ENCODE measurements at places on chromosomes 11 and 22.

- DNase-seq = no peak
Measured at GRCh38 chr11:71184421-71185210, 67.8 kb downstream of the SHANK2 start.

DNA sequence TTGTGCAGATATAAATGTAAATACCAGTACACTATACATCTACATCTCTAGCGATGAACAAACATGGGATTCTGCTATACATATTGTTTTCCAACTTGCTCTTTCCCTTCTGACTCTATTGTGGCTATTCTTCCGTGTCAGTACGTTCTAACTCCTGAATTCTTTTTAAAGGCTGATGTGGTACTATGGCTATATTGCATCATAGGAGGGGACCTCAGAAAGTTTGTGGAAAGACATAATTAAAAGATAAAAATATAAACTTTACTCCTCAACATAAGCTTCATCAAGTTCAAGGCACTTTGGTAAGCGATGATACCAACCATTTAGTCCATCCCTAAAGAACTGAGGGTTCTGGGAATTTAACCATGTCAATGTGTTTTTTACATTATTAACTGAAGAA is 72.8 kb downstream of the LDLRAD3 start:
- DNase-seq = no peak

- DNase-seq = no peak
Measured at GRCh38 chr11:68666849-68667248, 17.5 kb upstream of the GAL start.

DNA sequence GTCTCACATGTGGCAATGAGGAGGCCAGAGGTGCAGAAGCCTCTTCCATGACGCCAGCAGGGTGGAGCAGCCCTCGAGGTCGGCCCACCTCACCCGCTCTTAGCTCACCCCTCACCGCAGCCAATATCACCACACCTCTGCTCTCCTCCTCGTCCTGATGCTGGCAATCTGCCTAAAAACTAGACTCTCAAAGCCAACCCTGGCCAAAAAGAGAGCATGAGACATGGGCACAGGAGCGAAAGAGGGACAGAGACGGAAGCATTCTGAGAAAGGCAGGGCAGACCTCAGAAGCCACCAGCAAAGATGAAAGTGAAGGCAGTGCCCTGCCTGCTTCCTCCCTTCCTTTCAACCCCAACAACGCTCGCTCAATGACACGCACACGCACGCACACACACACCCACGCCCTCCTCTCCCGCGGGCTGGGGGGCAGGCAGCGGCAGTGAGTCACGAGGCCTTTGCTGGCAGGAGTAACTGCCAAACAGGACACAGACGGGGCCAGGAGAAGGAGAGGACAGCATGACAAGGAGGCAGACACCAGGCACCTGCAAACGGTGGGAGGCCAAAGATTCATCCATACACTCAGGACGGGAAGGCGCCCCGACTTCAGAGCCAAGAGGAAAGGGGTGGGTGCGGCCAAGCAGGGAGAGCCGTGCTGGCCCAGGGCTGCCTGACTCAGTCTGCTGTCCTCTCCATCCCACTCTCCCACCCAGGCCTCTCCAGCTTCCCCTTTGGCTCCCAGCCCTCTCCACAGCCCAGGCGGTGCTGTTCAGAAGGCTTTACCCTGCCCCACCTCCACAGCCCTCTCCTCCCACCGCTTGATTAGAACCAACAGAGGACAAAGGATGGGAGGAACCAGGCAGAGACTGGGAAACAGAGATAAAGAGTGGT is 11.4 kb downstream of the IGSF9B start:
- DNase-seq = peak; percentile 95

- DNase-seq = no peak
Measured at GRCh38 chr11:2325719-2326118, 23.9 kb downstream of the TSPAN32 start.

- DNase-seq = no peak
Measured at GRCh38 chr11:72631806-72632731, 42.2 kb downstream of the PDE2A start.

DNA sequence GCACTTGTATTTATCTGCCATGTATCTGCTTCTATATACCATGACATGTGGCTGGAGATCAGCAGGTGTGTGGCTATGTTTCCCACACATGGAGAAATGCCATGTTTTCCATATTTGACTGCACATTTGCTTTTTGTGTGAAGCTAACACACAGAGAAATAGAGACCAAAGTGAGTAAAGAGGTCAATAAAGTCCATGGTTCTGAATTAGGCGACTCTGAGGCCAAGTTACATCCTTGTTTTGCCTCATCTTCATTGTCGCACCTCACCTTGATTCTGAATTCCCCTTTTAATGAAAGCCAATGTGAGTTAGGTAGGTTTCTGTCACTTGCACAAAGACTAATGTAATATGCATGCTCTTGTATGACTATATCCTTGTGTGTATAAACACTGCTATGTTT is 194.1 kb downstream of the INSC start:
- DNase-seq = no peak

DNA sequence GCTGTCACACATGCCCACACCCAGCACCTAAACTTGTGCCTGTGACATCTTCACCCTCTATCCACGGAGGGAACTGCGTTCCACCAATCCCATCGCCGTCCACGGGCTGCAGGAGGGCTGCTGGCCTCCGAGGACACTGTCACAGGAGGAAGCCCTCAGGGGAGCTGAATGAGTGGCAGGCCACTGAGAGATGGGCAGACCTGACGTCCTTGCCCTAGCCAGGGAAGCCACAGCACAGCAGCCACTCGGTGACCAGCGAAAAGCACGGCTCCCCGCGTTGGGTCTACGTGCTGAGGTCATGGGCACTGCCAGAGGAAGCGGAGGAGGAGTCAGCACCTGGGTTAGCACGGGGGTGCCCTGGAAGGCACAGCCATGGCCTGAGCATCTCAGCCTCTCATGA is 50.5 kb downstream of the IGSF9B start:
- no peak for DNase-seq

DNA sequence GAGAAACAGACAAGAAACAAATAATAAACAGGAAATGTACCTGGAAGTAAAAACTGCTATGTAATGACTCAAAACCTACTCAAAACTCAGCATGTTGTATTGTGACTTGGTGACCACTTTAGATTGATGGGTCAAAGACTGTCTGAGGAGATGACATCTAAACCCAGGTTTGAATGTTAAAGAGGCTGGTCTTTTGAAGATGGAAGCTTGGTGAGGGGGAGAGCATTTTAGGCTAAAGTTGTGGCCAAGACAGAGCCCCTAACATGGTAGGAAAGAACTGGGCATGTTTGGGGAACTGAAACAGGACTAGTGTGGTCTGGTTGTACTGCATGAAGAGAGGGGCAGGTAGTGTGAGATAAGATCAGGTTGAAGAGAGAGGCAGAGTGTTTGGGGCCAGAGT is 85.3 kb upstream of the MYO18B start:
- DNase-seq = no peak

DNA sequence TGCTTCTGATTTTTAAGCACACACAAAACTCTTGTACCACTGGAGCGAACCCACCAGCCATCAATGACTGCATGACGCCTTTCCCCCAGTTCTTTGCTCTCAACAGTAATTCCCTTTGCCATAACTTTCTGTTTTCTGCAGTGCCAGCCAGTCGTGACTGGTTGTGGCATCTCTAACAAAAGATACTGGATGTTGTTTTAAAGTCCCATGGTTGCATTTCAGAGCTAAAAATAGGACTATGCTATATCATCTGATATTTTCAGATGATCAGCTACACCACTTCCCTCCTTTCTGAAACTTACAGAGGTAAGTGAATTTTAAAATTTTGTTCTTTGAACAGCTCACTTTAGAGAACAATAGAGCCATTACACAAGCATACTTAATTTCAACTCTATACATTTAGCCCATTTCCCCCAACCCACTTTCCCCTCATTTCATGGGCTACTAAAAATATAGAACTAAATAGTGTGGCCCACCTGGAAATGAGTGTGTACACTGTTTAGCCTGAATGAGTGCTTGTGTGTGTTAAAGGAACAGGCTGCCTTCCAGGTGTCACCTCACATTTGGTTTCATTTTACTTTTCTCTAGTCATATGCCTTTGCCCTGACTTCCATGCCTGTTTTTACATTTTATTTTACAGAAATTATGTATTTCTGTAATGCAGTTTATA is 136.9 kb upstream of the ZC3H12C start:
- no peak for DNase-seq

- DNase-seq = no peak
Measured at GRCh38 chr11:85735876-85736460, 50.0 kb upstream of the CCDC89 start.

DNA sequence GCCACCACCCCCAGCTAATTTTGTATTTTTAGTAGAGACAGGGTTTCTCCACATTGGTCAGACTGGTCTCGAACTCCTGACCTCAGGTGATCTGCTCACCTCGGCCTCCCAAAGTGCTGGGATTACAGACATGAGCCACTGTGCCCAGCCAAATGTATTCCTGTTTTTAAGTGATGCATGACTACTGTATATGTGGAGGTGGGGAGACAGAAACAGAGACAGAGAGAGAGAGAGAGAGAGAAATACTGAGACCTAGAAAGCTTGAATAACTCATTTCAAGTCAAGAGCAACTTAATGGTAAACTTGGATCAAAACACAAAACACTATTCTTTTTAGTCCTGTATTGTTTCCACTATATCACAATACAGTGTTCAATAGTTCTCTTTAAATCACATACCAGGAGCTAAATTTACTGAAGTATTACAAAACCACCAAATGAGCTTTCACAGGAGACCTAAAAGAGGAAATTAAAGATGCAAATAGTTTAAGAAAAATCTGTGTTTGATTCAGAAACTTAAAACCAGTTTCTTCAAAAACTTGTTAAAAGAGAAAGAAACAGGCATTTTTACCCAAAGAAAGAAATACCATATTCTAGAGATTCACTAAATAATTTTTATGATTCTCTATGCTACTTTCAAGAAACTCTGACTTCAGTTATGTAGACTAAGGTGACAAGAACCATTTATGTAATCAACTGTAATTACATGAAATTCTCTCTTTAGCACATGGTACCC is 188.7 kb downstream of the ETS1 start:
- DNase-seq = no peak

DNA sequence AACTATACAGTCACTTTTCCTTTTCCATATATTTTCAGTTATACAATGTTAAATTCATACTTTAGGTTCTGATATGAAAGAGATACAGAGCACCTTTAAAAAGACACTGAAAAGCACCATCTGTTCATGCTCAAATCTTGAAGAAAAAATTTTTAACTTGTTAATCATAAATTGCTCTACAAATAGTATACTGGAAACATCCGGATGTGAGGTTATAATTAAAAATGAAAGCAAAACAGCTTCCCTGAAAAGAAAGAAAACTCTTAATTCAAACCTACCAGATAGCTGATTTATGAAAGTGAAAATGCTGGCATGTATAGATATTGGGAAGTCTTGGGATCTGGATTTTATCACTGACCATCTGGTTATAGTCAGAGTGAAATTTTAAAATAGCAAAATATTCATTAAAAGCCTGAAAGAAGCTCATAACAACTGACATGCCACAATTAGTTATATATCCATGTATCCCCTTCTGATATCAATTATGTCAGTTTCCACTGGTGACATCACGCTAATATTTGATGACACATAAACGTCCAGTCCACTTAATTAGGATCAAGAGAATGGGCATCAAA is 740.0 kb downstream of the DLG2 start:
- no peak for DNase-seq

GRCh38 chr11:9697766-9698165 is 33.9 kb downstream of the SWAP70 start:
- no peak for DNase-seq

- DNase-seq = no peak
Measured at GRCh38 chr22:34783436-34783835, 282.5 kb upstream of the ISX start.

- DNase-seq = no peak
Measured at GRCh38 chr11:95149651-95150364, 60.2 kb downstream of the ENDOD1 start.

GRCh38 chr11:117738246-117738957 is 58.6 kb downstream of the DSCAML1 start:
- no peak for DNase-seq

GRCh38 chr11:11416502-11416901 is 63.5 kb upstream of the CSNK2A3 start:
- no peak for DNase-seq

- peak; percentile 38 for DNase-seq
Measured at GRCh38 chr11:120952461-120953434, 71.2 kb upstream of the TBCEL start.

- no peak for DNase-seq
Measured at GRCh38 chr11:105618343-105618955, 8.6 kb downstream of the GRIA4 start.

- no peak for DNase-seq
Measured at GRCh38 chr11:112322173-112322790, 61.6 kb upstream of the PLET1 start.

GRCh38 chr22:25823276-25823675 is 81.3 kb downstream of the MYO18B start:
- no peak for DNase-seq

- no peak for DNase-seq
Measured at GRCh38 chr11:617199-617911, 1.6 kb upstream of the IRF7 start.

- DNase-seq = no peak
Measured at GRCh38 chr11:134866981-134867675, 455.1 kb upstream of the B3GAT1 start.

DNA sequence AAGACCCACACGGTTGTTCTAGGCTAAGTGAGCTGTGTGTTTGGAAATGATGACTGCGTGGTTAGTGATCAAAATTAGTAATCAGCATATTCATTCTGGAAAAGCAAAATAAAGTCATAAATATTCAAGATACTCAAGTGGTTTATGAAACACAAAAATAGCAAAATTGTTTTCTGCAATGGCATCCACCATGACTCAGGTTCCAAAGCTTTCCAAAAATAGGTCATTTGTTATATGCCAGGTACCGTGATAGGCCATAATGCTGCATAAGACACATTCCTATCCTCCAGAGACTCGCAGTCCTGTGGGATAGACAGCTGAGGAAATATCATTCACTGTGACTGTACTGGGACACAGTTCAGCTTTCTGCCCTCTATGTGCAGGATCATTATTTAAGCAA is 2.4 kb upstream of the ATL3 start:
- DNase-seq = no peak

- DNase-seq = no peak
Measured at GRCh38 chr11:19164230-19164855, 37.4 kb downstream of the CSRP3 start.

GRCh38 chr22:37230673-37231405 is 13.2 kb downstream of the RAC2 start:
- DNase-seq = peak; percentile 59

DNA sequence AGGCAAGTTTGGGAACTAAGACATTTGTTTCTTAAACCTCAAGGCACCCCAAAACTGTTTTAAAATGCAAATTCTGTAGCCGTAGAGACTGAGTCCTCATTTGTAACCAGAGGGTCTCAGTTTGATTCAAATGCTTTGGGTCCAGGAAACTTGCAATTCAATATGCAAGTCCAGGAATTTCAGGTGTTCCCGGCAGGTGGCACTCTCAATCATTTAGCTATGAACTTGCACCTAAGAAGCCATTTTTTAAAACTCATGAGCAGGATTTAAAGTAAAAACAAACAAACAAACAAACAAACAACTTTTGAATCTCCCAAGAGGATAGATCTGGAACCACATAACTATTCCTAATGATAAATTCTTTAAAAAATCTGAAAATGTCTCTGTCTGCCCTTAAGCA is 8.7 kb upstream of the ABTB2 start:
- DNase-seq = no peak
